Activated naive CD4-positive, alpha-beta T cell treated with anti-CD3 and anti-CD28 coated beads, Interleukin-2, amount 10 ng/mL, durations not matched to agents 7 days and 5 days (primary cell): ENCODE measurements at places on chromosomes 6 and 20.
A peak's percentile ranks its signal among the peaks of the same experiment; 100 is the strongest.

DNA sequence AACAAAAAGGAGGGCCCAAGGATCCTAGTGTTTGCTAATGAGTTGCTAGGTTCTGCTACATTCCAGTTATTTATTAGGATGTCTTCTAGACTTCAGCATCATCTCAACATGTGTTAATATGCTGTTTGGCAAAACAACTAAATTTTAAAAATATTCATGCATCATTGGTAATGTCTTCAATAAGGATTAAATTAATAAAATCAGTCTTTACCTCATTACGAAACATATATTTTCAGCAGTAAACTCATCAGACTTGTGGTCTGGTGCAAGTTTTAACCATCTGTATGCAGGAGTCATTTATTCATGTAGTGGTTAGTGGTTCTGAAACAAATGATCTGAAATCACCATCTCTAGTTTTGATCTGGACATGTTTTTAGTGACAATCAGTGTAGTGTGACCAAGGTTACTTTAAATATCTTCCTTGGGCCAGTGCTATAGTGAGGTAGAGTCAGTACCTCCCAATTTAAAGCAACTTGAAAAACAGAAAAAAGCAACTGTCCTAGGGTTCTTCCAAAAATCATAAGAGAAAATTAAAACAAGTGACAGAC lies 85.0 kb upstream of the KCNK16 start:
- DNase-seq, result no peak

- no peak for DNase-seq
Measured at GRCh38 chr20:46420878-46421277, 14.5 kb upstream of the ELMO2 start.

- DNase-seq, result peak; percentile 89
Measured at GRCh38 chr6:116100419-116101301, at the start of gene NT5DC1. Gene NT5DC1, plus strand, starts transcription at chr6:116100853. Its CDS starts 78 bp downstream, at chr6:116100931.

DNA sequence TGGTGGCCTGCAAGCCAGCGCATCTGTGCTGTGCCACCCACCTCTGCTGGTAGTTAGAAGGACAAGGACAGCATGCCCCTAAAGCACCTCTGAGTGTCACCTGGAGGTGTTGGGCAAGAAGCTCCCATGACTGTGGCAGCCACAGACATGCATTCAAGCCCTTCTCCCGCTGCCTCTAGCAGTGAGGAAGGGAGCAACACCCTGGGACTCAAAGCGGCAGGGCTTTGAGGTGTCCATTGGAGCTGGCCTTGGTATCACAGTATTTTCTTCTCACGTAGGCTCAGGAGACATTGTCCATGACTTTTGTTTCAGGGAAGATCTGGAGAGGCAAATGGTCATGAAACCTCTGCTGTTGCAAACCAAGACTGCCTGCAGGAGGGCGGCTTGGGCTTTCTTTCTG lies 140.8 kb upstream of the RIN2 start:
- no peak for DNase-seq

DNA sequence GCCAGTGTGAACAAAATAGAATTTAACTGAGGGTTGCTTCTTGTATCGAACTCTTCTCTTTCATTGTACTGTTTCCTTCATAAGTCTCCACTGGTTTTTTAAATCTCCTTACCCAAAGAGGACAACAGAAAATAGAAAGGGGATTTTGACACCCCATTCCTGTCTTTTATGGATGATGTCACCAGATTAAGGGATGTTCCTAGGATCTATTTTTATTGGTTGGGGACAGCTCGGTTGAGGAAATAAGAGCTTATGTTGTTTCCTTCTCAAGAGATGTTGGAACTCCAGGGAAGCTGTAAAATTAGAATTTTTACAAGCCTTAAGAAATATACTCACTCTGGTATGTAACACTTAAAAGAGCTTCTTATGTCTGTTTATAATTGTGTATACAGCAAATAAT lies 171.5 kb downstream of the PHF3 start:
- DNase-seq, result no peak

DNA sequence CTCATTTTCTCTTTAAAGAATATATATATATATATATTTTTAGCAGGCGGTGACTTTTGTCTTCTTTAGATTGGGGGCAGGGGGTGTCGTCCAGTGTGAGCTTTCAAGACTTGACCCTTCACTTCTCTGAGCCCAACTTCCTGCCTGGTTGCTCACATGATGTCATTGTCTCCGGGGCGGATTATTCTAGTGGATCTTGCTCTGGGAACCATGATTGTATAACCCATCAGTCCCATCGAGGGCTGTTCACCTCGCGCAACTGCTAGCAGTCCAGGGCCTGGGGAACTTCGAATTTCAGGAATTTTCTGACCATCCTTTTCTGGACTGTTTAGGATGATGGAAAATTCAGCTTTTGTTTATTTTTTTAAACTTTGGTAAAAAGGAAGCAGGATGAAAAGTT lies 1.0 kb downstream of the IGF2R start:
- DNase-seq, result peak; percentile 52

- DNase-seq, result no peak
Measured at GRCh38 chr6:82006027-82006738, 241.4 kb downstream of the IBTK start.

DNA sequence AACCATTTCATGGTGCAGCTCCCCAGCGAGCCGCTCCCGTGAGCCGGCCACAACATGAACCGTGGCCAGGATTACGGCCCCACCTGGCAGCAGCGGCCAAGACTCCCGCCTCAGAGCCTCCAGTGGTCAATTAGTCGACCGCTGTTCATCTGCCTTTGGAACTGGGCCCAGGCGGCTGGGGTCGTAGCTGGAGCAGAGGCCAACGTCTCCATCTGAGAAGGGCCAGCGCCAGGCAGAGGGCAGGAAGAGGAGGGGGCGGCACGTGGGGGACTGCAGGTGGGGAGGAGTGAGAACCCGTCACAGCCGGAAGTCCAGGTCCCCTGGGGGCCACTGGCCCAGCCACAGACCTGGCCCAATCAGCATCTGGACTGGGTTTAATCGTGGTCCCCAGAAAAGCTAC lies 184.3 kb downstream of the TAF4 start:
- DNase-seq, result no peak

DNA sequence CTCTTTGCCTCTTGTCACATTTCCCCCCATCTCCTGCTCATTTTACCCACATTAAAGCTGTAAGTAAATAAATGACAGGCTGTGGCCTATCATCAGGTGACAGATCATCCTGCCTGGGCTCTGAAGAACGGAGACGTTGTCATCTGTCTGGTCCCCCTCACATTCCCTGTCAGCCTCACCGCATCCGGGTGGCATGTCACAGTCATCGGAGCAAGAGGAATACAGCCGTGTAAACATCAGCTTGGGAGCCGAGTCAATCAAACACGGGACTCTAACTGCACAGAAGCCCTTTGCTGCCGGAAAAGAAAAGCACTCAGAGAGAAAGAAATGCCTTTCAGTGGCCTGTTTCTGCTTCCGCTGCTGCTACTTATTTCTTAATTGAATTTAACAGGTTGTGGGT lies 371.9 kb upstream of the ID4 start:
- DNase-seq, result no peak

DNA sequence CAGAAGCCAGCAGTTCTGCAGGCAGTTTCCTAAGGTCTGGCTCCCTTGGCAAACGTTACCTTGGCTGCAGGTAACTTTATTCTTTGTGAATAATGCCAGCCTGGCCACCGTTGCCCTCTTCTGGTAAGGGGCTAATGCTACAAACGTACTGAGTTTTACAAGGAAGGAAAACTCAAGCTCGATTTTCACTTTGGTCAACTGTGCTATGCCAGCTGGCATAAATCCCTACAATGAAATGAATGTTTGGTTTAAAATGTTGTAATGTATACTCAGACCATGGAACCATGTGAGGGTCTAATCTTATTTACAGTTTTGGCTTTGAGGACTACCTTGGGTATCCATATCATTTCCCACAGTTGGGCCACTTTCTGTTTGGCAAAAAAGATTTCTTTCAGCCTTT lies 101.4 kb downstream of the SLX4IP start:
- peak; percentile 64 for DNase-seq

GRCh38 chr20:38878866-38879265 lies 47.4 kb upstream of the FAM83D start:
- no peak for DNase-seq

GRCh38 chr20:48147311-48147710 lies 362.0 kb upstream of the SULF2 start:
- DNase-seq, result no peak

- DNase-seq, result peak; percentile 84
Measured at GRCh38 chr20:5056801-5057599, 55.7 kb upstream of the SLC23A2 start.

- no peak for DNase-seq
Measured at GRCh38 chr20:4101910-4102309, 86.6 kb upstream of the RNF24 start.

DNA sequence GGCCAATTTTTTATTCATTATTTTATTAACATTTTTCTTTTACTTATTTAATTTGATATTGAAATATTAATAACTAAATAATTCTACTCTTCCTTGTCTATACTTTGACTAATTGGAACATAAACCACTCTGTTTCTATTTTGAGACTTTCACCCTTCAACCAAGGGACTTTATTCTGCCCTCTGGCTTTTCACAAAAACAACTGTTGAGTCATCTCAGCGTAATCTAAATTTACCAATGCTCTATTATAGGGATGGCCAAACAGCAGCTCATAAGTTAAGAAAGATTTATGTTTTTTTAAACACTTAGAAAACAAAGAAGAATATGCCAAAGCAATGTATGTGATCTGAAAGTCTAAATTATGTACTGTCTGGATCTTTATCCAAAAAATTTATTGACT lies 46.7 kb downstream of the DOP1A start:
- no peak for DNase-seq

DNA sequence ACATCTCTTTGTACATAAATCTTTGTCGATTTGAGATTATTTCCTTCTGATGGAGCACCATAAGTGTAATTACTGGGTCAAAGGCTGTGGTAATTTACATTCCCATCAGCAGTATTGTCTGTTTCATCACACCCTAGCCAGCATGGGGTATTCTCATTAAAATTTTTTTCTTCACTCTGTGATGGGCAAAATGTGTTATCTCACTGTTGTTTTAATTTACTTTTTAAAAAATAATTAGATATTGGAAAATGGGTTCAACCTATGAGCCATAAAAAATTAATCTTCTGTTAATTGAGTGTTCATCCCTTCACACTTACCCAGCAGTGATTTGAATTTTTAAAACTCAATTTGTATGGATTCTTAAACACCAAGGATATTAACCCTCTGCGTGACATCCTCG lies 44.0 kb upstream of the NNAT start:
- DNase-seq, result no peak

DNA sequence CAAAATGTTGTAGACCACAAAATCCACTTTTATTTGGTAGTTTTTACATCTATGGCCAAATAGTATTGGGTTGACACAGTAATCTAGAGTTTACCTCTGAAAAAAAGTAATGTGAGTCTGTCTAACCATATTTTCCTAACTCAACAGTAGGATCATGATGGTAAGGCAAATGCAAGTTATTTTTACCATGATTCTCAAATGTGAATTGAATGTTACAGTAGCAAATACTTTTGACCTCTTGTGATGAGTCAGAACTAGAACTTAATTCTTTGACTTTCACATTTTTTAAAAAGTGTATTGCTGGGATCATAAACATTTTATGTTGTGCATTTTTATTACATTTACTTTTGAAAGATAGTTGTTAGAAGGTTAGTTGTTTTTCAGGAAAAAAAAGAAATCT lies 22.0 kb downstream of the RNF146 start:
- DNase-seq, result no peak

- DNase-seq, result no peak
Measured at GRCh38 chr6:157400676-157401075, 19.7 kb downstream of the ZDHHC14 start.

DNA sequence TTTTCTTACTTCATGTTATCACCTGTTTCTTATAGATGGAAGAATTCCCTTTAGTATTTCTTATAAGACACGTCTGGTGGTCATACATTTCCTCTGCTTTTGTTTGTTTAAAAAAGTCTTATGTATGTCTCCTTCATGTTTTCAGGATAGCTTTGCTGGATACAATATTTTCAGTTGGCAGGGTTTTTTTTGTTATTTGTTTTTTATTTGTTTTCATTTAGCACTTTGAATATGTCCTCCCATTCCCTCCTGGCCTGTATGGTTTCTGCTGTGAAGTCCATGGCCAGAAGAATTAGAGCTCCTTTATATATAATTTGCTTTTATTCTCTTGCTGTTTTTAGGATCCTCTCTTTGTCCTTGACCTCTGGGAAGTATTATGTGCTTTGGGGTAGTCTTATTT lies 82.7 kb upstream of the RAB32 start:
- DNase-seq, result no peak

DNA sequence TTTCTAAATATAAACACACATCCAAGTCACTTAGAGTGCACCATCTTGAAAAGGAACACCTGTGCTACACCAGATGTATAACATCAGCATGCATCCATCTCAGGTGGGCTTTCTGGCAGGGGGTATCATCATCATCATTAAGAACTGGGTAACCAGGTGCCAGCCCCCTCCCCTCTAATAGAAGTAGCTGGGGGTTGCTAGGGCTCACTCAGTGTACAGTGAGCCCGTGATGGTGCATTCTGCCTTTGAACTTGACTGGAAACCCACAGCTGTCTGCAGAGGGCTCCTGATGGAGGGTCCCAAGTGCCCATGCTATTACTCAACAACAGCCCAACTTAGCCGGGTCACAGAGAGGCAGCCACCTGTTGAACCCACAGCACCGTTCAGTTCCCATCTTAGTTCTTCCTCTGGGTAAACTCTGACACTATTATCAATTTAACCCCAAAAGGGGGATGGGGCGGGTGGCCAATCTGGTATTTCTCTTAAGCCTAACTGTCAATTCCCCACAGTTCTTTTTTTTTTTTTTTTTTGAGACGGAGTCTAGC lies 32.7 kb upstream of the CCND3 start:
- DNase-seq, result no peak

DNA sequence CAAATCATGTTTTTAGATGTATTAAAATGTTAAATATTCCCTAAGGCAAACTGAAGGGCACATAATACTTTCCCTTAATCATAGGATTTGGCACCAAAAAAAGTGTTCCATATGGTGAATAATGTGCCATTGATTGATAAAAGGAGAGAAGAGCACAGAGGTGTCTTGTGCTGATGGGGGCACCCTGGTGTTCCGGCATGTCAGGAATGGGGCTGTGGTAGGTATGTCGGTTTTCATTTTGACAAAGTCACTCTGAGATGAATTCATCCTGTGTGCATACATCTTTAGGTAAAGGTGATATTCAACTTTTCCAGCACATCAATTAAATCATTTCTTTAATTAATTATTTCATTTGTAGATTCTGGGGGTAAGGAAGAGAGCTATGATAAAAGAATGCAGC lies 36.8 kb downstream of the CENPW start:
- no peak for DNase-seq

GRCh38 chr6:21423106-21423854 lies 170.3 kb upstream of the SOX4 start:
- no peak for DNase-seq

GRCh38 chr20:1299522-1299921 lies 29.4 kb downstream of the SDCBP2 start:
- peak; percentile 61 for DNase-seq

- peak; percentile 44 for DNase-seq
Measured at GRCh38 chr6:138007014-138007472, 100.2 kb downstream of the PERP start.

DNA sequence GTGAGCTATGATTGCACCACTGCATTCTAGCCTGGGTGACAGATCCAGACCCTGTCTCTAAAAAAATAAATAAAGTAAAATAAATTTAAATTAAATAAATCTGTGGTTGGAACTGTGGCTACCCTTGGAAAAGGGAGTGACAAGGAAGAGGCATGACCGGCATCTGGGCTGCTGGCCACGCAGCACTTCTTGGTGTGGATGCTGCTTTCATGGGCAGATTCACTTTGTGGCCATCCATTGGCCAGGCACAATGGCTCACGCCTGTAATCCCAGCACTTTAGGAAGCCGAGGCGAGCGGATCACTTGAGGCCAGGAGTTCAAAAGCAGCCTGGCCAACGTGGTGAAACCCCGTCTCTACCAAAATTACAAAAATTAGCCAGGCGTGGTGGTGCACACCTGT lies 16.1 kb downstream of the EBF4 start:
- DNase-seq, result no peak
